ENCODE measurements at places on chromosomes 12 and 14.

- no peak for DNase-seq
Measured at GRCh38 chr14:73000073-73000472, 26.8 kb downstream of the ZFYVE1 start.

GRCh38 chr12:19066475-19067001 lies 63.0 kb upstream of the PLEKHA5 start:
- DNase-seq = no peak

DNA sequence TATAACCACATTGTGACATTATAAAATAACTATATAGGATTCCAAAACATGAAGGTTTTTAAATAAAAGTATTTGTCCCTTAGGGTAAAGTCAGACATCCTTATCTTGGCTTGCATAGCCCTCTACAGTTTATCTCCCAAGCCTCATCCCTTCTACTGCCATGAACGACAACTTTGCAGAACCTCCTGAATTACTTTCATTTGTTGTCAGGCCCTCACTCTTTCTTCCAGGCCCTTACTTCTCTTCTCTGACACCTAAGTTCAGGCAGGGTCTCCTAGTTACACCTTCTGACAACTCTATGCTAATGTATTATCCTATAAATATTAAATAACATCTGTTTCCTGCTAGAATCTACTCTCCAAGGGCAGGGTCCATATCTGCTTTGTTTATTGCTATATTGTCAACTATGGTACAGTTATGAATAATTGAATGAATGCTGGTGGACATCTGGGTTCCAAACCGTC lies 115.7 kb upstream of the MDM1 start:
- DNase-seq = no peak

GRCh38 chr12:108843187-108843586 lies 14.2 kb downstream of the SSH1 start:
- DNase-seq = no peak

- no peak for DNase-seq
Measured at GRCh38 chr14:81341781-81342180, 58.3 kb downstream of the STON2 start.

DNA sequence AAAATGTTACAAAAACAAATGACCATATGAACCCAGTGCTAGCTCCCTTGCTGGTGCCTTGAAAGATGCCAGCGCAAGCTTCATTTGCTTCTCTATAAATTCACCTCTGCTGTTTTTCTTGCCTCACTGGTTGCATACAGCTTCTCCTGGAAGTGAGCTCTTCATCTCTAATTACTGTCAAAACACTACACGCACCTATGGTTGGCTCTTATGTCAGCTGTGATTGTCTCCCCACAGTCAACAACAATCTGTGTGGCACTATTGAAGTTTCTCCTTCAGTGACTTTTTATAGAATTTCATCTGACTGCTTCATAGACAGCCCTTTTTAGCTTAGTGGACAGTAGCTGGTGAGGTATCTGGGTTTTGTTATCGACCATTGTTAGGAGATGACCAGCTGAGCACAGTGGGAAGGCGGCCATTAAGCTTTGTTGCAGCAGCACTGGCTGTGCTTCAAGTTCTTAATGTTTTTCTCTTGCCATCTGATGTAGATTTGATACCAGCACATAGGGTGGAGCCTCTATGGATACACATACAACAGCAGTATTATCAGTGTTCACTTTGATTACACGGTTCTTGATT lies 131.8 kb downstream of the KITLG start:
- no peak for DNase-seq

GRCh38 chr12:13101821-13102375 lies 1.6 kb downstream of the GSG1 start:
- DNase-seq = no peak

DNA sequence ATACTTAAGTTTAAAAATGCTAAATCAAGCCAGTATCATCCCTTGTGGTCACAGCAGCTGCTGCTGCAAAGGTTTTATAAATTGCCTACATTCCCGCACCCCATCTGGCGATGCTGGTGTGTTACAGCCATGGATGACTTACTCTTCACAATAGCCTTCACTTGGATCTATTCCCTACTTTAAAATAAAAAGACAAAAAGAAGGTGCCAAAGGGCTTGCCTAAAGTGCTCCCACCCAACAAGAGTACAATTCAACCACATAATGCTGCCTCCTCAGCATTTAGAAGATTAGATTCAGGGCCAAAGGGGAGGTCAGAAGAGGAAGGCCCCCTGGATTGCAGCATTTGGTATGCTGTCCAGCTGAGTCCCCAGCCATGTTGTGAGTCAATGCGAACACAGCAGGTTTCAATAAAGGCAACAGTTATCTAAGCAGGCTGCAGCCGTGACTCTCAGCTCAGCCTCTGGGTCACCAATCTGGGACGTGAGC lies 176.1 kb downstream of the DAD1 start:
- no peak for DNase-seq

DNA sequence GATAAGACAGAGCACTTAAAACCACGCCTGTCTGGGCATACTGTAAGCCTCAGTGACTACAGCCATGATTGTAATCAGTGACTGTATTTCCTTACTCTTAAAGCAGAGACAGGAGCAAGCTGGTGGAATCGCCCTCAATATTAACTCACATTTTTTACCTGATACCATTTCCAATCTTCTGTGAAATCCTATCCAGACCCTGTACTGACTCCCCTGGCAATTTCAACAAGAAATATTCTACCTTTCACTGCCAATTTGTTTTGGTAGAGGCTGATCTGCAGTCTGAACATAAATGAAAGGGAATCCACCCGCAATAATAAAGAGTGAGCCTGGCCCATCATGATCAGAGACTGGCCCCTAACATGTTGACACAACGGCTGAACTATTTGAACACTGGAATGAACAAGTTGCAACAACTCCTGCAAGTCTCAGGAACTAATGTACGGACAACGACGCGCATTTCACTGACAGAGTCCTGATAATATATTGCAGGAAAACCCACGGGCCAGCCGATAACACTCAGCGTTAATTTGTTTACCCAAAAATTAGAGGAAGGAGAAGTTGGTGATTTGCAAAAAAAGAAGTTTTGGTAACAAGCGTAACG lies 195.5 kb upstream of the BTG1 start:
- no peak for DNase-seq

DNA sequence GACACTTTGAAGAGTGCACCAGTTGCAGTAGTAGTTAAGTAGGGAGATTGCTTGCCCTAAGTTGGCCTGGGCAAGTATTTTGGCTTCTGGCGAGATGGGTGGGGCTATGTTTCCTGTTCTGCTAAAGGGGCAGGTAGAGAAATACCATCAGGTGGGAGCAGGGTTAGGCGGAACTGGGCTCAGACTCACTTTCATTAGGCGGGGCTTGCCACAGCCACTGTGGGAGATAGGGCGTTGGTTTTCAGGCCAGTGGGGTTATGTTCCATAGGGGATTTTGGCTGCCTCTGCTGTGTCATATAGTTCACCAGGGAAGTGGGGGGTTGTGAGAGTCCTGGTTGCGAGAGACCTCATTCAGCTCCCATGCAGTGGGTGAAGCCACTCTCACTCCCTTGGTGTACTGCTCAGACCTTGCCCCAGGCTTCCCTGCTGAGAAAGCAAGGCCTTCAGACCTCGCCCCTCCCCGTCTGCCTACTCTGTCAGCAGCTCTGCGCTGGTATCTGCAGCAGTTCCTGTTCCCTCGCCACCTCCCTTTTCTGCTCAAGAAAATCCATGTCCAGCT lies 43.3 kb downstream of the AEBP2 start:
- no peak for DNase-seq

- no peak for DNase-seq
Measured at GRCh38 chr14:102471921-102472790, 37.4 kb downstream of the ANKRD9 start.

Measured in sigmoid colon (tissue), 7 donors.